Right ventricle myocardium inferior (tissue), 1 donor: ENCODE measurements at places on chromosomes 7 and 10.

DNA sequence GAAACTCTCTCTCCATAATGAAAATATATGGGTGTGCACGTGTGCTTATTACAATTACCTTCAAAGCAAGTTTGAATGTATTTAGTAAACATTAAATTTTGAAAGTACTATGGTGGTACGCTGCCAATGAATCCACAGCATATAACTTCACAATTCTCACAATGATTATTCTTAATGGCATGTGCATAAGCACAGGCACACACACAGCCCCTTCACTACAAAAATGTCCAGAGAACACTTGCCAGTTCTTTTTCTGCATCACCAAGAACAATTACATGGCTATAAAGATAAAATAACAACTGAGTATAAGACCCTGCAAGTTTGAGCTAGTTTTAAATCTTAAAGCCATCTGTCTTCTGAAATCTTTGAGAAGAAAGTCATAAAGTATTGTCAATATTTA, 22.2 kb downstream of the SGCE start:
- DNase-seq: no peak

- DNase-seq: no peak
Measured at GRCh38 chr10:114600057-114600456, 58.0 kb downstream of the ABLIM1 start.

DNA sequence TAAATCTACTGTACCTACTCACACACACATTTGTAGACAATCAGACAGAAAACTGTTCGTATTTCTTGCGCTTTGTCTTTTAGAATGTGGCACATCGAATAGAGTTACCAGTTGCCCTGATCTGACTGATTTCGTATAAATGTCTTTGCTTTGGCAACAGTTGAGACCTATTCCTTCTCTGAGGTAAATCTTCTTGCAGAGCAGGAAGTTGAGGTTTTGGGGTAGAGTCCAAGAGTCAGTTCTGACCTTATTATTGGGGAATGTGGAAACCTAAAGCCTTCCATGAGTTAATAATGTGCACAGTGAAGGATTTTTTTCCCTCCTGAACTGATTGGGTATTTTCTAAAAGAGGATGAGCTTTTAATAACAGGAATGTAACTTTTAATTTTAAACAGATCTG, 135.3 kb downstream of the KIAA1217 start:
- DNase-seq: no peak

GRCh38 chr10:111836064-111836463, 347.5 kb downstream of the GPAM start:
- DNase-seq: no peak

GRCh38 chr10:96987141-96987841, 155.2 kb downstream of the LCOR start:
- no peak for DNase-seq

- no peak for DNase-seq
Measured at GRCh38 chr7:54901840-54902239, 117.0 kb upstream of the EGFR start.

GRCh38 chr7:142319970-142320369, 62.1 kb upstream of the PRSS58 start:
- DNase-seq: no peak

- DNase-seq: no peak
Measured at GRCh38 chr10:76394707-76395042, 963.3 kb downstream of the LRMDA start.

DNA sequence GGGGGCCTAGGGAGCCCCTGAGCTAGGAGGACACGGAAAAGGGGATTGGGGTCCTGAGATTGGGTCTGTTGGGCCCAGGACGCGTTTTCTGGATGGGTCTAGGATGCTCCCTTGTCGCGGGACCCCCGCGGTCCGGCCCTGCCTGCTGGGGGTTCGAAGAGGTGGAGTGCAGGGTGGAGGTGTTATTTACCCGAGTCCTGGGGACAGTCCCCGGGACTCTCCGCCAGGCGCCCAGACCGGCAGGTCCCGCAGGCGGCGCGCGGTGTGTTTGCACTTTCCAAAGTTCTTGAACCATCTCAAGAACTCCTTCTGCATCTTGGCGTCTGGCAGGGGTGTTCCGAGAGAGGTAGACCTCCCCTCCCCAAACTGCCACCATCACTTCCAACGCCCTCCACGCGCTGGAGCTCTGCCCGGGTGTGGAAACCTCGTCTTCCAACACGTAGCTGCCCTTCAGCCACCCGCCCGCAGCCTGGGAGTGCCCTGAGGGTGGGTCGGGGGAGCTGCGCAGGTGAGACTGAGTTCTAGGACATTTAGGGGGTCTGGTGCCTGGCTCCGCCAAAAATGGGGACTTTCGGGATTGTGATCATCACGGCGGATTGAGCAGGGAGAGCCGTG, 569 bp downstream of the CAV1 start:
- DNase-seq: peak; percentile 72

GRCh38 chr7:87575521-87575920, 25.2 kb downstream of the ABCB1 start:
- DNase-seq: no peak

DNA sequence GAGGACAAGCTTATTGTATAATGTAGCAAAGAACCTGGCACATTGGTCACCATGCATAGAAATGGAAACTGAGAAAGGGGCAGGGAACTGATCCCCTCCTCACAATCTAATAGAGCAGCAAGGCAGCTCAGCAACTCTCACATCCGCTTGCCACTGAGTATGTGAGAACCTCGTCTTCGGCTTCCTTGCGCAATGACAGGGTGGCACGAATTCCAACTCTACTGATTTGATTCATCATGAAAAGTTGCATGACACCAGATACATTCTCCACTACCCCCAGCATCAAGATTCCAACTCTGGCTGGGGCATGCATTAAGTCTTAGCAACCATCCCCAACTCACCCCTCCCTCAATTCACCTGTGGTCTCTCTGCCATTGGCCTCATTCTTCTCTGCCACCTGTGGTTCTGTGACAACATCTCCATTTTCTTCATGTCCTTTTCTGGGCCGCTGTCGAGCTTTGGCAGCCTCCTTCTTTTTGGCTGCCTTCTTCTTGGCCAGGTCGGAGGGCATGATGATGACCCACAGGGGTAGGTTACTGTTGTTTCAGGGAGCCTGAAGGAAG, 976 bp downstream of the ABCF2 start:
- no peak for DNase-seq

DNA sequence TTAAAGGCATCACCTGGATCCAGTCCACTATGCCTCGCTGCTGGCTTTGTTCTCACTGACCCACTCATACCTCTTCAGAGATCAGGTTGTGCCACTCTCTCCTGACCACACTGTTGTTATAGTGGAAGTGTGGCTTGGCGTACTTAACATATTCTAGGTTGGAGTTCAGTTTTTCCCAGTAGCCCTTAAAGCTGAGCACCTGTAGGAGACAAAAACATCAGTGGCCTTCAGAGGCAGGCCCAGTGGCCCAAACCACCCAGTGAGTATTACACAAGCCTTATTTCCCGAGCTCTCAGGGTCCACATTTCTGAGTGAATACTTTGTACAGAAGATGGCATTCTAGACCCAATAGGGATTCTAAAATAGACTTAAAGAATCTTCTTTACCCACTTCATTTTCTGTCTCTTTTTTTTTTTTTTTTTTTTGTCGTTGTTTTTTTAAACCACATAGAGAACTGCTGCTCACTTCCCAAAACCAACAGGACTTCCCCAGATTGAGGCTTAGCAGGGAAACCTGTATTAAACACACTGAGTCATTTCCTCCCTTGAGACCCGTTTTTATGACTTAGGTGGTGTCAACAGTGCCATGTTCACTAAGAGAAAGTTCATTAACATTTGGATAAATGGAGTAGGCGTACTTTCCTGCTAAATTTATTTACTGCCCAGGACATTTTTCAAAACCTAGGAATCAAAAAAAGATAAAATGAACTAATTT, 85.8 kb downstream of the GSAP start:
- no peak for DNase-seq

- DNase-seq: no peak
Measured at GRCh38 chr7:66333443-66333842, 128.3 kb downstream of the TPST1 start.

- DNase-seq: no peak
Measured at GRCh38 chr7:158582089-158582456, 5.5 kb downstream of the PTPRN2 start.

- no peak for DNase-seq
Measured at GRCh38 chr7:11272352-11272751, 298.7 kb downstream of the PHF14 start.

- DNase-seq: no peak
Measured at GRCh38 chr10:33237736-33238624, 96.5 kb downstream of the NRP1 start.

DNA sequence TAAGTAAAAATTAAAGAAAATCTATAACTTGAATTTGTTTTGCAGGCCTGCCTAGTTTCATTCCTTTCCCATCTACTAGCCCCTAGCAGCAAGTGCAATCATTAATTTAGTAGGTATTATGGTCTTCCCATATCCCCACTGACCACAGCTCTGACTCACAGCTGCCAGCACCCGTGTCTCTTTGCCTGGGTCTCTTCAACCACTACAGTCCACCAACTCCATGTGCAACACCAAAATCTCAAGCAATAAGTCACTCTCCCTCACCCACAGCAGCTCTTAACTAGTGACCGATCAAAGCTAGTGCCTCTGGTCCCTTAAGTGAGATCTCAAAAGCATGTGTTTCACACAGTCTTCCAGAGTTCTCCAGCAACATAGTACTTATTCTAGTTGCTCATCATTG, 26.0 kb upstream of the THSD7A start:
- no peak for DNase-seq

GRCh38 chr7:16874066-16874465, 7.7 kb downstream of the AGR3 start:
- no peak for DNase-seq

DNA sequence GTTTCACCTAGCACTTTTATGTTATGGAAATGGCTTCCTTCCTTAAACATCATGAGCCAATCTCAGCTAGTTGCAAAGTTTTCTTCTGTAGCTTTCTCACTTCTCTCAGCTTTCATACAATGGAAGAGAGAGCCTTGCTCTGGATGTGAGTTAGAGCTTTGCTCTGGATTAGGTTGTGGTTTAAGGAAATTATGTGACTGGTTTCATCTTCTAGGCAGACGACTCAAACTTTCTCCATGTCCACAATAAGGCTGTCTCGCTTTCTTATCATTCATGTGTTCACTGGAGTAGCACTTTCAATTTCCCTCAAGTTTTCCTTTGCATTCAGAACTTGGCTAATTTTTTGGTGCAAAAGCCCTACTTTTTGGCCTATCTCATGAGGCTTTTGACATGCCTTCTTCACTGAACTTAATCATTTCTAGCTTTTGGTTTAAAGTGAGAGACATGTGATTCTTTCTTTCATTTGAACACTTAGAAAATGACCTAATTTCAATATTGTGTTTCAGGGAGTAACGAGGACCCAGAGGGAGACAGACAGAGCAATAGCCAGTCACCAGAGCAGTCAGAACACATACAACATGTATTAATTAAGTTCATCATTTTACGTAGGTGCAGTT, 49.8 kb downstream of the CNOT4 start:
- no peak for DNase-seq

DNA sequence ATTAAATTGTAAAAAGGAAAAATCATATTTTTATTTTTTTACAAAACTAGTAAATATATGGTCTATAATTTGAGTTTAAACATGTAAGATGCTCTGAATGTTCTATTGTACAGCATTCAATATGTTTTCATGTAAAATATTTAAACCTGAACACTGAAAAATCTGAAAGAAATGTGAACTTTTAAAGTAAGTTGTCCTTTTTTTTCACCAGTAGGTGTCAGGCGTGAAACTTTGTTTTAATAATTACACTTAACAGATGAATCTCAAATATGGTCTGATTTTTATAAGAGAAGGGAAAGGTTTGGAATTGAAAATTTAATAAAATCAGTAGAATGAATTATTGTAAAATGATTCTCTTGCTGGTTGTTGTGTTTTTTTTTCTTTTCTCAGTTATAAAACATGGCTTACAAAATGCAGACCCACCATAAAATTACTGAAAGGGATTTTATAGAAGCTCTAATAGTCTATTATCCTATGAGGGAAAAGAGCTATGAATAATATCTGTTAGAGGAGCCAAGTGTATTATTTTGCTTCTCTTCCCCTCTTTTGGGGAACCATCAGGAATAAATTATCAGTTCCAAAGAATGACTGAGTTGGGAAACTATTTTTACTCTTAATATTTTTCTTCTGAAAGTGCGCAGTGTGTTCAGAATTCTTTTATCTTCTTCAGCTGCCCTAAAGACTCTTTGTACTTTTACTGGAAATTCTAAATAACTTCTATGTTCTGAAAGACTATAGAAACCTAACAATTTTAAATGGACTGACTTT, 217.7 kb upstream of the FZD1 start:
- no peak for DNase-seq

DNA sequence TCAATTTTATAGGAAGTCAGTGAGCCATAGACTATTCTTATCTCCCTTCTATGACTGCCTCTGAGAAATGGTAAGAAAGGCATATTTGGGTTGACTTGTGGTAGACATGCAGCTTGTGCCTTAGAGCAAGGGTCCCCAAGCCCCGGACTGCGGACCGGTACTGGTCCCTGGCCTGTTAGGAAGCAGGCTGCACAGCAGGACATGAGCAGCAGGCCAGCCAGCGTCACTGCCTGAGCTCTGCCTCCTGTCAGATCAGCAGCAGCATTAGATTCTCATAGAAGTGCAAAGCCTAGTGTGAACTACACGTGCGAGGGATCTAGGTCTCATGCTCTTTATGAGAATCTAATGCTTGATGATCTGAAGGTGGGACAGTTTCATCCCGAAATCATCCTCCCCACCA, 180.6 kb downstream of the SND1 start:
- DNase-seq: no peak

DNA sequence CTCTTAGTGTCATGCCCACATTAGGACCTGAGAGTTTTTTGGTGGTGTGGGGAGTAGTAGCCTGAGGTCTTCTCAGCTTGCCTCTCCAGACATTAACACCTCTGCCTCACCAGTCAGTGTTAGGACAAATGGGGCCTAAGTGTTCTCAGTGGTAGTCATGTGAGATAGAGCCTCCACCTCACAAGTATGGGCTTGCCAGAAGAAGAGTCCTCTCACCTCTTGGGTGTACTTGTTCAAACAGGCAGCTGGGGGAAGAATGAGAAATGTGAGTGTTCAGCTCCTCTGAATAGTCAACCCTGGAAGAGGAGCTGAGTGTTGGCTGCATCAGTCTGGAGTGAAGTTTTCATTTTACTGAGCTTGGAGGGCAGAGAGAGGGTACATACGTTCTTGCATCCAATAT, 464.6 kb downstream of the POM121L12 start:
- DNase-seq: no peak
